ENCODE measurements at places on chromosomes 7 and 10.

DNA sequence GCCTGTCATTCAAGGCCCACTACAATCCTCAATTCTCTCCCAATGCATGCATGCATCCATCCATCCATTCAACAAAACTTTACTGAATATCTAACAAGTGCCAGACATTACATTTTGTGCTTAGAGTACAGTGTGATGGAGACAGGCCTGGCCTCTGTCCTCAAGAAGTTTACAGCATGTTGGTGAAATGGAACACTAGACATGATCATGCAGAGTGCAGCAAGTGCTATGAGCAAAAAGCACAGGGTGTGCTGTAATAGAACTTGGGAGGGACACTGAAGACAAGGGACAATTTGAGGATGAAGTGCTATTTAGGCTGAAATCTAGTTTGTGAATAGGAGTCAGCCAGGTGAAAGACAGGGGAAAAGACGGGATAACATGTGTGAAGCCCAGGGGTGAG, 347.8 kb downstream of the PTEN start:
- DNase-seq: no peak

DNA sequence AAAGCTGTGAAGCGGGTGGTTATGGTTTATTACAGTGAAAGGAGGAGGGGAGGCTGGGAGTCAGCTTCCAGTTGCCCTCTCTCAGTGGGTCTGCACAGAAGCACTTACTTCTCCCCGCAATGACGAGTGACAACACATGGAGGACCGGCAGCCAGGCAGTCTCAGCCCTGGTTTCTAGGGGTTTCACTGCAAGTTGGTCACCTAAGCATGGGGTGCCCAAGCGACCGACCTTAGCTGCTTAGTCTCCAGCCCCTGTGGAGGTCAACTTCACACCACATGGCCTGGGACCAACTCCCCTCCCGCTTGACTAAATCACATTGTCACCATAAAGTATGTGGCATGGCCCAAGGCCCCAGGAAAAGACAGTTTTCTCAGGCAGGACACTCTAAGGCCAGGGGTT, 99.9 kb upstream of the ZNF32 start:
- no peak for DNase-seq

- no peak for DNase-seq
Measured at GRCh38 chr10:89258881-89259280, 7.3 kb upstream of the LIPA start.

GRCh38 chr7:118615-119391, 73.6 kb upstream of the FAM20C start:
- no peak for DNase-seq

Data from foreskin melanocyte (primary cell).